ENCODE measurements at places on chromosomes 5 and 9.

GRCh38 chr9:89436326-89436725 is 61.6 kb downstream of the SEMA4D start:
- DNase-seq, result no peak

GRCh38 chr9:110320651-110321445 is 16.8 kb downstream of the TXNDC8 start:
- DNase-seq, result no peak

DNA sequence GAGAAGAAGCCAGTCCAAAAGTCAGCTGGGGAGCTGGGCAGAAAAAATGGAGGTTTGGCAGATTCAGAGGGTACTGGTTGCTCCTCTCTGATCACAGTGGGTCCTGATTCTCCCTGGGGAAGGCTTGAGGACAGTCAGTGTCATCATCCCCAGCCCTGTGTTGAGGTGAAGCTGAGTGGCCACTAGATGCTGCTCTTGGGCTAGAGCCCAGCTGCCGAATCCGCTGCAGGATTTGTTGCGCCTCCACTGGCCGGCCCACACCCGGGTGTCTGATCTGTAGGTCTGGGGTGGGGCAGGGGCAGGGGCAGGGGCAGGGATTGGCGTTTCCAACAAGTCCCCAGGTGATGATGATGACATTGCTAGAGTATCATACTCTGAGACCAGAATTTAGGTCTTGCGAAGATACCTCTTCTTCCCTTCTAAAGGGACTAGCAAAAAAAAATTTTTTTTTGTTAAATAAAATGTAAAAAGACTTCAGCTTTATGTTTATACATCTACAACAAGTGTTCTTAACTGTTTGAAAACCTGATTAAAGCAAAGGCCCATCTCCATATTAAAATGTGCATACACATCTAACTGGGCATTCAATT is 106.8 kb downstream of the PDE6A start:
- no peak for DNase-seq

- no peak for DNase-seq
Measured at GRCh38 chr5:29240379-29240778, 1953.1 kb upstream of the CDH6 start.

DNA sequence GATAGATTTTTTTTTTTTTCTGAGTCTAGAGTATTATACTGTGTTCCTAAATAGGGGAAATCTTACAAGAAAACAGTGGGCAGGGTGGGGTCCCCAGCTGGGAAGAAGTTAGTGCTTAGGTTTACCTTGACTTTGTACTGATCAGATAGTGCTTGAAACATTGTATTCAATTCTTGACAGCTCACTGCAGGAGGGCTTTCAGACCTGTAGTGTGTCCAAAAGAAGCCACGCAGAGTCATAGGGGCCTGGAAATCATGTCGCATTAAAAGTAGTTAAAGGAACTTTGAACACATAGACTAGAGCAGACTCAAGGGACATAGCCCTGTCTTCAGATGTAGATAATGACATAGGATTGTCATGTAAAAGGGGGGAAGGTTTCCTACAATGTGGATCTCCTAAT is 215.4 kb upstream of the NR4A3 start:
- no peak for DNase-seq

GRCh38 chr5:104611135-104611767 is 1048.7 kb upstream of the NUDT12 start:
- DNase-seq, result no peak

DNA sequence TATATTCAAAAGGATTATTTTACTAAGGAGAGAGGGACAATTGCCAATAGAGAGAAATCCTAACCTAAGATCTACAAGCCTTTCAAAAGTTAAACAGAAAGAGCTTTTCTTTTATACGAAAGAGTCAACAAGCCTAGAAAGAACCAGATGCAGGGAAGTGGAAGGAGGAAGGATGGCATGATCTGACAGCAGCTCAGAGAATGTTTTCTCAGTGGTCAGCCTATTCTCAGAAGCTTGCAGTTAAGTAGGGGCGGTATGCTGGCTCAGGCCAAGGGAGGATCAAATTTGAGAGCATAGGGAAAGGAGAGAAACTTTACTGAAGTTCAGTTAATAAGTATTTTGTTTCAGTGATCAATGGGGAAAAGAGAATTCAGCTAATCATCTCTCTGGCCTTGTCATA is 88.0 kb upstream of the FTMT start:
- DNase-seq, result no peak

GRCh38 chr5:30871196-30871595 is 322.3 kb upstream of the CDH6 start:
- no peak for DNase-seq

DNA sequence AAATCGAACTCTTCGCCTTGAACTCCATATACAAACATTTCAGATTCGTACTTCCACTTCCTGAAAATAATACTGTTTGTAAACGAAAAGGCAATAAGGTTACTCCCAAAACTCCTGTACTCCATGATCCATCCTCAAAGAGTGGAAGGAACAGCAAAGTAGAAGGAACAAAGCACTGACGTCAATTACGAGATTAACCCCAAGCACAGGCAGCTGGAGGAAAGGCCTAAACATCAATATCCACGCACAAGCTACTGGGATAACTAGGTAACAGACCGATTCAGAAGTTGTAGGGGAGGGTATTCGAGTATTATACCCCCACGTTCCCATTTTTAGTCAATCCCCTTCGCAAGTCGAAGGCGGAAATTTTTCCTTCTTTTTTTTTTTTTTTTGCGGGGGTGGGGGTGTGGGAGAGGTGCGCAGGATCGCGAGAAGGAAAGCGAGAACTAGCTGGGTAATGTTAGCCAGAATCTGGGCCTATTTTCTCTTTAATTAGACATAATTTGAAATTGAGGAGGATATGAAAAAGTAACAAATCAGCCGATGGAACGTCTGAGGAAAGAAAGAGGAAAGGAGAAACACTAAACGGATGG is 909 bp downstream of the AFF4 start:
- DNase-seq, result no peak

DNA sequence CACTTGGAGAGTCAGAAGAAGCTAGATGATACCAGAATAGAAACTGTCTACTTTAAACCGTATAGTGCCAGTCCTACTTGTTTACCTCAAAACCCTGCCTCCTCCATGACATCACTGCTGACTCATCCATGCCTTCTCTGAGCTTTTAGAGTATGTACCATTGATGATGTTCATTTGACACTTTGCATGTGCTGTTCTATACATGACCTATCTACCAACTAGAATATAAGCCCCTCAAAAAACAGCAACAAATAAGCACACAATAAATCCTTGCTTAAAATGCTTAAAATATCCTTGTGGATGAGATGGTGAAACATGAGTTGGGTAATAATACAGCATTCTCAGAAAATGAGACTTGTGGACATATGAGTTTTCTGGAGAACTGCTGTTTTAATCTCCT is 2.6 kb downstream of the CTNNAL1 start:
- DNase-seq, result no peak

DNA sequence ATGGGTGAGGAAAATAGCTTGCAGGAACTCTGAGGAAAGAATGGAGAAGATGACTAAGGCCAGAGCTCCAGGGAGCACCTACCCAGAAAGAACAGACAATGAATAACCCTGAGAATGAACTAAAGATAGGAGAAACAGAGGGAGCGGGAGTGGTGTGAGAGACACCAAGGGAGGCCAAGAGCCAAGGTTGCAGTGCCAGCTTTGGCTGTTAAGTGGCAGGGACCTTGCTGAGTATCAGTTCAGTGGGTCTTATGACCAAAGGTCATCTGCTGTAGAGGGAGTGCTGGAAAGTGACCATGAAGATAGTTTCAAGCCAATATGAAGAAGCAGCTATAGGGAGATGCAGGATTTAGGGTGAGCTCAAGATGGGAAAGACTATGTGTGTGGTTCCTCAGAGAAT is 16.7 kb downstream of the P4HA2 start:
- DNase-seq, result no peak

GRCh38 chr5:116731432-116731831 is 156.8 kb upstream of the SEMA6A start:
- no peak for DNase-seq

GRCh38 chr5:88743231-88743834 is 139.7 kb downstream of the MEF2C start:
- no peak for DNase-seq

Data from stimulated activated CD4-positive, alpha-beta T cell treated with anti-CD3 and anti-CD28 coated beads, TNF-alpha, amount 100 ng/mL, for 1 hour (primary cell).